Stimulated activated CD8-positive, alpha-beta memory T cell treated with anti-CD3 and anti-CD28 coated beads, Interleukin-7, amount 100 ng/mL, for 4 hours (primary cell): ENCODE measurements at places on chromosomes 2 and 18.
A peak's percentile ranks its signal among the peaks of the same experiment; 100 is the strongest.

- no peak for DNase-seq
Observed at GRCh38 chr2:150985741-150986140, 275.9 kb downstream of the RBM43 start.

GRCh38 chr2:52220393-52220792, 1188.5 kb upstream of the NRXN1 start:
- DNase-seq, result no peak

- DNase-seq, result no peak
Observed at GRCh38 chr2:217107480-217107879, 247.6 kb upstream of the TNP1 start.

GRCh38 chr2:20868377-20868776, 45.5 kb upstream of the LDAH start:
- peak; percentile 25 for DNase-seq

GRCh38 chr18:56165601-56166355, 472.6 kb downstream of the TXNL1 start:
- no peak for DNase-seq

GRCh38 chr2:119383410-119384140, 16.8 kb downstream of the DBI start:
- DNase-seq, result no peak

DNA sequence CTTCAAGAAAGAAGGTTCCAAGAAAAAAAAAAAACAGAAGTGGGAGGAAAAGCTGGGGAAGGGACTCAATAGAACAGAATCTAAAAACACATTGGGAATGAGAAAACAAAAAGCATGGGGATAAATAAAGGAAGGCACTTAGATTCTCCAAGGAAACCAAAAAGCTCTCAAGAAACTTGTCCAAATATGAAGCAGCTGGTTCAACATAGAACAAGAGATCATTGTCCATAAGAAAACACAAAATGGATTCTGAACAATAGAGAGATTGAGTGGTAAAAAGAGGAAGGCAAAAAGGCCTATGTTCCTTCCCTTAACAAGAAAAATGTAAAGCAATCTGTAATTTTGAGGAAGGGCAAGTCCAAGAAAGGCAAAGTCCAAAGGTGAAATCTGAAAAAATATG, 32.9 kb upstream of the ALK start:
- DNase-seq, result no peak

DNA sequence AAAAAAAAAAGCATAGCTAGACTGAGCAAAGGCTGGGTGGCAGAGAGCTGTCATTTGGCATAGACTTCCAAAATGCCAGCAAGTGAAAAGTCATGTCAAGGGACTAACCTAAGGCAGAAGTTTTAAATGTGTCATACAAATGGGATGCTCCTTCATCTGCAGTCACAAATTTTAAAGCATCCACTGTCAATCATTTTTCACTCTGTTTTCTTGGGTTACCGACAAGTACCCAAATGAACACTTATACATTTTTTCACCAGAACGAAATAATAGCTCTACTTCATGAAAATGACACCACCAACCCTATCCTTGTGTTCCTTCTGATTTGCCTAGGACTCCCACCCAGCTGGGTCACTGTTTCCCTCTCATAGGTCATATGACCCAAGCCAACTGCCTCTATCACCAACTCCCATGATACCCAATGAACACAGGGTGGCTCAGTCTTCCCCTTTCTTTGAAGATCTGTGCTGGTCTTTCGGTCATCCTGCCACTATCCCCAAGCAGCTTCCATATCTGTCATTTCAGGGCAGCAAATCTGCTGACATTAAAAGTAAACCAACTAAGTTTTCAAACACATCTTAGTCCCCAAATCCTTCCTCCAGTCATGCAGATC, 21.5 kb downstream of the KLF7 start:
- DNase-seq, result no peak

DNA sequence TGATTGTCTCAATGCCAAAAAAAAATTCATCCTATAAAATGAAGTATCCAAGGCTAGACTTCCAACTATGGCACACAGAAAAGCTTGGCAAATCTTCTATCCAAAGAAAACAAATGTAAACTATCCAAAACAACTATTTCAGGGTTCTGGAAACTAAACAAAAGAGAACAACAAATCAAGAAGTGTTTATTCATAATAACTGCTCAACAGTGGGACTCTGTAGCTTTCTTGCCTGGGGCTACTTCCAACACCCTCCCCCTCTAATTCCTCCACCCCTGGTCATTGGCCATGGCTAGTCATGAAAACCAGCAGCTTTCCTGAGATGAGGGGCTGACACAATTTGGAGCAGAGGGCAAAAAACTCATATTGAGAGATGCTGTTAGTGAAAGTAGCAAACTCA, 107.0 kb downstream of the EXOC6B start:
- no peak for DNase-seq

GRCh38 chr2:32482471-32482870, 125.6 kb downstream of the BIRC6 start:
- DNase-seq, result no peak

GRCh38 chr2:102251042-102251848, 60.1 kb upstream of the IL1RL1 start:
- peak; percentile 42 for DNase-seq

GRCh38 chr18:39380186-39380725, 1814.7 kb upstream of the CELF4 start:
- DNase-seq, result no peak

DNA sequence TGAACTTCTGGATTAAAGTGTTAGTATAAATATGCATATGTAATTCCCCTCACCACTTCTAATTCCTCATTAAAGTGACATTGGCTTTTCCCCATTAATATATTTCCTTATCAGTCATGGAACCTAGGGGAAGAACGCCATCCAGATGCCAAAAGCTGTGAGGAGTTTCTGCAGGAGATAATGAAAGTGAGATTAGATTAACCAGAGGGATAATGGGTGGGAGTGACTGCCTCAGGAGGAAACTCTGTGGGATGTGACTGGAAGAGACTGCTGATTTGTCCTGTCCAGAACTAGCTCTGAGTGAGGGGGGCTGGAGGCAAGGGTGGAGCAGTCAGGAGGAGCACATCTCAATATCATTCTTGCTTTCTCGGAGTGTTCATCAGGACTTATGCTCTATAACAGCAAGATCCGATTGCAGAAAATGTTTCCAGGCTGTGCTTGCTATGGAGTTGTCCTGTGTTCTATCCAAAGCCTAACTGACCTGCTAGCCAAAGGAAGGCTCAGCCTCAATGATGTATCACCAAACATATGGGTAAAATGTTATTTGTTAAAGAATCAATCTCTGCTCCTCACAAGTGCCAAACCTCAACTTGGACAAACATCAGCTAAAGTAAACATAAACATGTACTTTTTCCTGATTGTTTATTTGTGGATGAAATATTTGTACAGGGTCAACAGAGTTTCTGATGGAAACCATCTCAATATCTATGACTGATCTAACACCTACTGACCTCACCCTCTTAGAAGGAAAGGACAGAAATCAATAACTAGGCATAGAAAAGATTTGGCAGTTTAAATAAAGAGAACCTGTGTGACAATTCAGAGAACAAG, 118.5 kb downstream of the ASXL3 start:
- no peak for DNase-seq

DNA sequence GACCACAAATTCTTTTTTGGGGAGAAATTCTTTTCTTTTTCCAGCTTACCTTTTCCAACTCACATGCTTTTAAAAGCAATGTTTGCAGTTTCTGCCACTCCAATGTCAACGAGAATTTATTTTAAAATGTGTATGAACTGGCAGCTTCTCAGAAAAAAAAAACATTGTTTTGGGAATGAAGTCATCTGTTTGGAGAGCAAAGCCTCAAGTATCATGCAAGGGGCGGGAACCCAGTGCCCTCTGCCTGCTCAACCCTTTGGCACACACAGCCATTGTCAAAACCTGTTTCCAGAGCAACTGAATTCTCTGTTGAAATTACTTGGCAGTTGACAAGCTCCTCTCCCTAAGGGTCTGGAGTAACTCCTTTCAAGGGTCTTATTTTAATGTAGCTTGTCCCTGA, 128.5 kb downstream of the QPCT start:
- DNase-seq, result no peak

GRCh38 chr18:13366541-13366940, 148.0 kb downstream of the LDLRAD4 start:
- no peak for DNase-seq

DNA sequence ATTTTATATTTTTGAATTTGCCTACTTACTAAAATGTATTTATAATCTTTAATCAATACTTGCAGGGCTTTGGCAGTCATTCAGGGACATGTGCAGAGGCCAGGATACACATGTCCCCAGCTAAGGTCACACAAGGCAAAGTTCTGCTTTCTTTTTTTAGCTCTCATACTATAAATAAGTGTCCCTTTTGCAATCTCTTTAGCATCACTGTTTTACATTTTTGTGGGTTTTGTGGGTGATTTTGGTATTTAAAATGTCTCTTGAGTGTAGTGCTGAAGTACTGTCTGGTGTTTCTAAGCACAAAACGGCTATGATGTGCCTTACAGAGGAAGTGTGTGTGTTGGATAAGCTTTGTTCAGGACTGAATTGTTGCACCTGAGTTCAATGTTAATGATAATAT, 309.0 kb upstream of the GULP1 start:
- no peak for DNase-seq

GRCh38 chr2:220270481-220271070, 643.1 kb downstream of the SLC4A3 start:
- no peak for DNase-seq

GRCh38 chr18:30177056-30177455, 865.5 kb downstream of the DSC3 start:
- DNase-seq, result no peak

- peak; percentile 82 for DNase-seq
Observed at GRCh38 chr18:813172-814071, 1.4 kb upstream of the YES1 start.

- no peak for DNase-seq
Observed at GRCh38 chr2:239096676-239097427, 249.0 kb downstream of the TWIST2 start.

DNA sequence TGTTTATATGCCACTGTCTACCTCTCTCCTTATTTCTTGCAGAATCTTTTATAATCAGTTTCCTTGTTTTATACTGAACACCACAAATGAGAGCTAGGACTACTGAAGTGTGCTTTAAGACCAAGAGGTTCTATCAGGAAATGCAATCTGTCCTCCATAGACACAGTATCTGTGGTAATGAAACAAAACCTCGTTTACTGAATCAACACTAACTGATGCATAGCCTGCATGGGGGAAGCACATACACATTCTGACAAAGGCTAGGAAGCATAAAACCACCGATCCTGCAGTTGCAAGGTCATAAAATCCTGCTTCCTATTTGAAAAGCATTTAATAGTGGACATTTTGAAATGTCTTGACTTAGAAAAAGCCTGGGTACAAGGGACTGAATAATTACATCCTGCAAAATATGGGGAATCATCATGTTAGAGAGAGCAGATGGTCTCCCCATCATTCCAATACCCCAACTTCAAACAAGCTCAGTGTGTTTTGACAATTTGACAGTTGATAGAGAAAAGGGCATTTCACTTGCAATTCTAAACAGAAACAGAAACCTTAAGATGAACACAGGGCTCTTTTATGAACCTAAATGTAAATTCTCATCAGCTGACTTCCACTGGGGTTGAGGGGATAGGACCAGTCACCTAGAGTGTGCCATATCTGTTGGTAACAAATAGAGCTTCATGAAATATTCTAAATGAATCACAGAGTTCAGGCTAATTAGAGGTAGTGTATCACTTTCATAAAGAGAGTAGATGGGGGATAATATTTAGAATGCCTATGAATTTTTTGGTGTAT, 1845.6 kb upstream of the PIK3C3 start:
- no peak for DNase-seq

GRCh38 chr2:194252127-194252526, 1404.9 kb upstream of the SLC39A10 start:
- no peak for DNase-seq

- no peak for DNase-seq
Observed at GRCh38 chr18:74479486-74480148, 16.5 kb upstream of the CNDP2 start.

DNA sequence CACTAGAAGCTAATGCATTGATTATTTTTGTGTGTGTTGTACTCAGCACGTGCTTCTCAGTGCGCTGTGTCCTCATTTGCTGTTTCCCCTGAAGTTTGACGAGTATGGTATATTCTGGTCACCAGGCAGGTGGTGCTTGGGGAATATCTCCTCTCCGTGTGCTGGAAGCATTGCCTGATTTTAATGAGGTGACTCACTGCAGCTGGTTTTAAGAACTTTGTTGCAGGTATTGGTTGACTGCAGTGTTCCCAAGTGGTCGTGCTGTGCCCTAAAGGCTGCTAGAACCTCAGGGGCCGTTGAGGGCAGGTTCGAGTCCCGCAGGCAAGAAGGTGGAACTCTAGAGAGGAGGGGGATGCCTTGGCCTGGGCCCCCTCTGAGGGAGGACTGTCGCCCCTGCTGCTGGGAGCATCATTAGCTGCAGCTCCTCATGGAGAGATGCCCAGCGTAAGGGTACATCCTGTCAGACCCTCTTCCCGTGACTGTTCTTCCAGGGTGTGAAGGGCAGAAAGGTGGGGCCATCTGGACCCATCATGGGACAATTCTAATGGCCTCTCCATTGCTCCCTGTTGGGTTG, 82.6 kb downstream of the AGAP1 start:
- no peak for DNase-seq
